Activated CD8-positive, alpha-beta memory T cell treated with anti-CD3 and anti-CD28 coated beads, Interleukin-2, amount 50 U/mL, for 4 hours (primary cell): ENCODE measurements at places on chromosomes 12 and 14.

DNA sequence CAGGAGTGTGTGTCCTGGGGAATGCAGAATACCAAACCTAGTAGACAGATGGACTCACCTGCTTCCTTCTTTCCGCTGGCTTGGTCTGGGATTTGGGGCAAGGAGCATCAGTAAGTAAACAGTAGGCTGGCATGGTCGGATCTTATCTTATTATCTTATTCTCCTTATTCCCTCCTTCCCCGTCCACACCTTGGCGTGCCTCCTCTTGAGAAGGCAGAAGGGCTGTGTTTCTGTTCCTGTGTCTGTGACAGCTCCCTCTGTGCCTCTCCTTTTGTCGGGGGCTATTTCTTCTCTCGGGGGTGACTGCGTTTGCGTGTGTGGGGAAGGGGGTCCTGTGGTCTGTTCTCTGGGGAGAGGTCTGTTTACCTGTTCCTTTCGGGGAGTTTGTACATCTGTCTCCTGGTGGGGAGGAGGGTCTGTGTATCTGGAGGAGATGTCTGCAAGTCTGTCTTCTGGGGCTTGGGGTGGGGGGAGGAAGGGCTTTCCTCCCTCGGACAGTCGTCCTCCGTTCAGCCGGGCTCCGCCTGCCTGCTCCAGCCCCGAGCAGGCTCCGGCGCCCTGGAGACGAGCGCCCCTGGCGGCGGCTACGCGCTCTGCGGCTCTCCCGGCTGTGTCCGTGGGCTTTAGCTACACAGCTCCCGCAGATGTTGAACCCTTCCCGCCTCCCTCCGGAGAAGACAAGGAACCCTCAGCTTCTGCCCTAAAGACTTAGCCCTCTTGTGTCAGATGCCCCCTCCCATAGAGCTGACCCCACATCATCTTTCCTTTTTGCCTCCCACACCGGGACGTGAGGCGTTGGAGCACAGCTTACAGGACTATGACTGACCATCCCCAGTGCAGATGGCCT lies 4.4 kb downstream of the KRT86 start:
- DNase-seq, result peak; percentile 75

- no peak for DNase-seq
Measured at GRCh38 chr12:109302358-109302757, 6.7 kb downstream of the FOXN4 start.

GRCh38 chr14:100835548-100836310 lies 9.8 kb downstream of the MEG3 start:
- no peak for DNase-seq

- no peak for DNase-seq
Measured at GRCh38 chr12:28258998-28259397, 68.7 kb downstream of the CCDC91 start.

DNA sequence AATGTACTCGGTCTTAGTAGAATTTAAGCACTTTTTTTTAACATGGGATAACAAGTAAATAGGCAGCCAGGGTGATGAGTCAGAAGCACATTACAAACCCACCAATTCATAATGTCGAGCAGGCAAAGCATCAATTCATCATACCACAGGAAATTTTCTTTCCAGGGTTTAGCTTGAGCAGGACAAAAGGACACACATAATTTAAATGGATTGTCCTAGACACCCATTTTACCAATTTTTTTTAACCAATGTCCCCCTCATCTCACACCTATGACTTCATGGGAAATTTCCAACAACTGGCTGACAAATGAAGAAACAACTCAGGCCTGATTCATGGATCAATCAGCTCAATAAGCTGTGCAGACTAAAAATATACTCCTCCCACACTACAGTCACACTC lies 58.8 kb upstream of the FOXG1 start:
- DNase-seq, result no peak

DNA sequence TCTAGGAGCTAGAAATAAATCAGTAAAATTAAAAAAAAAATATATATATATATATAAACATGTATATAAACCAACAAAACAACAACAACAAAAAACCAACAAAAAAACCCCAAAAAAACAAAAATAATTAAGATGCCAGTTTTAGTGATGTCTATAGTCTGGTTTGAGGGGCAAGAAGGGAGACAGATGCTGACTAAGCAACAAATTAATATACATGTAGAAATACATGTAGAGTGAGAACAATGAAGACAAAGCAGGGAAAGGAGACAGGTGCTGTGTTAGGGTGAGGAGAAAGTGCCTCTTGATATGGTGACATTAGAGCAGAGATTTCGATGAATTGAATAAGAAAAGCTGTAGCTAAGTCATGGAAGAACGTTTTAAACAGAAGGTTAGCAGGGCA lies 477.9 kb downstream of the APAF1 start:
- DNase-seq, result no peak

GRCh38 chr14:51140338-51140737 lies 45.4 kb upstream of the TRIM9 start:
- no peak for DNase-seq

- no peak for DNase-seq
Measured at GRCh38 chr12:121089031-121089812, 43.5 kb upstream of the P2RX7 start.

GRCh38 chr12:90280033-90280432 lies 571.4 kb upstream of the ATP2B1 start:
- DNase-seq, result no peak

- no peak for DNase-seq
Measured at GRCh38 chr12:89355243-89356068, 3.2 kb upstream of the DUSP6 start.

- no peak for DNase-seq
Measured at GRCh38 chr12:104672096-104672445, 215.3 kb downstream of the CHST11 start.

DNA sequence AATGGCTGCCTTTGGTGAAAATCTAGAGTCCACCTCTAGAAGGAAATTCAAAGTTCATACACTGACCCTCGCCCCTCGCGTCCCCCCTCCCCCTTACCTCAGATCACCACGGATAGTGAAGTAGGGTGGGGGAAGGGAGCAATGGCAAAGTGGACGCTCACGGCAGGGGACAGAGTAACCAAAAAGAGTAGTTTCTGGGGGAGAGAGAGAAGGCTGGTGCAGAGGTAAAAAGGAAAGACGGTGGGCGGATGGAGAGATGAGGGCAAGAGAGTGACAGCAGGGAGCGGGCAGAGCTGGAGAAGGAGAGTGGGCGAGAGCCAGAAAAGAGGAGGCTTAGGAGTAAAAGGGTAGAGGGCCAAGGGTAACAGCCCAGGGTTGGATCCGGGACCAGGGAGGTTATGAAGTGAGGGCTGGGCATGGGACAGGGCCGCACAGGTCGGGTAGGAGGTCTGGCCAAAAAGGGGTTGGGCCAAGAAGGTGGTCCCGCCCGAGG lies 423 bp downstream of the ALDH6A1 start:
- no peak for DNase-seq

DNA sequence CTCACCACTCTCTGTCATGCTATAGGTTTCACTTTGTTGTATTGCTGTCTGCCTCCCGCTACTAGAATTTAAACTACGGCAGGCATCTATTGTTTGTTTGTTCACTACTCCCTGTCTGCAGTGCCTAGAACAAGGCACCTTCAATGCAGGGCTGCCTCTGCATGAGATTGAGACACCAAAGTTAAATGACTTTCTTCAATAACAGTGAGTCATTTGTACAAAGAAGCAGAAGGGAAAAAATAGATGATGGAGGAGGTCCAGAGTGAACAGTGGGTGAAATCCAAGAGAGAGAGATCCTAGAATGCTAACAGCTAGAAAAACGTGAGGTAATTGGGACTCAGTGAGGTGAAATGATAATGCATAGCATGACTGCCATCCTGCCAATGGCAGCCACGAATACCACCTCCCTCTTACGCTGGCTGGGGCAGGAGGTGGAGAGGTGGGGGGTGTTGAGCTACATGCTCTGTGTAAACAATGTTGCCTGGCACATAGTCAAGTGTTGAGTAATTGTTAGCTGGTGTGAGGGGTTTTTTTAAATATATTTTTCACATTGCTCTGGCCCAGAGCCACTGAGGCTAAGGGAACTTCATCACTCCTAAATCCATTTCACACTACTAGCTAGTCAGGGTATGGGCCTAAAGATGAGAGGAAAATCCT lies 367.6 kb downstream of the RPS29 start:
- DNase-seq, result no peak

GRCh38 chr14:106822905-106823304 lies 1296.5 kb downstream of the TMEM121 start:
- DNase-seq, result no peak

DNA sequence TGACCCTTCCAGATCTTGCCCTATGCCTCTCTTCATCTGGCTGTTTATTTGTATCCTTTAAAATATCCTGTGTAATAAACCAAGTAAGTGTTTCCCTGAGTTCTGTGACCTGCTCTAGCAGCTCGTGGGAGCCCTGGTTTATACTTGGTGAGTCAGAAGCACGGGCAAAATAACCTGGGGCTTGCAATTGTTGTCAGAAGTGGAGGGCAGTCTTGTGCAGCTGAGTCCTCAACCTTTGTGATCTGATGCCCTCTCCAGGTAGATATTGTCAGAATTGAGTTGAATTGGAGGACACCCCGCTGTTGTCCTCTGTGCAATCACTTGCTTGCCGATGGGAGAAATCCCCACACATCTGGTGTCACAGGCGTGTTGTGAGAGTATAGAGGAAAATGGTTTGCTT lies 62.5 kb upstream of the PRICKLE1 start:
- no peak for DNase-seq

DNA sequence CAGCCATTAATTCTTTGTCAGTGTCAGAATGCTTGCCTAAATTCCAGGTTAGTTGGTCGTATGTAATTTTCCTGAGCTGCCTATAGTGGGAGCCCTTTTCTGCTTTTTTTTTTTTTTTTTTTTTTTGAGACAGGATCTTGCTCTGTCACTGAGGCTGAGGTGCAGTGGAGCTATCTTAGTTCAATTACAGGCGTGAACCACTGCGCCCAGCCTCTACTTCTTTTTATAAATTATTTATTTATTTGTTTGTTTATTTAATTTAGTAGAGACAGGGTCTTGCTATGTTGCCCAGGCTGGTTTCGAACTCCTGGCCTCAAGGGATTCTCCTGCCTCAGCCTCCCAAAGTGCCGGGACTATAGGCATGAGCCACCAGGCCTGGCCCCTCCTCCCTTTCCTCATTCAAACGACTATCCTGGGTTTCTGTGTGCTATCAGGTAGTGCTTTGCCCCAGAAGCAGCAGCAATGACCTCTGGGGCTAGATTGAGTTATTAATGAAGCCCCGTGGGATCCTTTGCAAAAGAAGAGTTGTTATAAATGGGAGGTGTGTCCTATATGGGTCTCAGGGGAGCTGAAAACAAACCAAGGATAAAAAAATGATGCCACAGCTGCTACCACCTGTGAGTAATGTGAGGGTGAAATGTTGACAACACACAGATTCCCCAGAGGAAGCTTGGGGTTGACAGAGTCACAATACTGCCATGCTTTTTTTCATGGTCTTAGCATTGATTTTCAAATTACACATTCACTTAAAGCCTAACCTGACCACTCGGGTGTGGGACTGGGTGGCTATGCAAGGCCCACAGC lies 34.6 kb upstream of the NFKBIA start:
- DNase-seq, result no peak

DNA sequence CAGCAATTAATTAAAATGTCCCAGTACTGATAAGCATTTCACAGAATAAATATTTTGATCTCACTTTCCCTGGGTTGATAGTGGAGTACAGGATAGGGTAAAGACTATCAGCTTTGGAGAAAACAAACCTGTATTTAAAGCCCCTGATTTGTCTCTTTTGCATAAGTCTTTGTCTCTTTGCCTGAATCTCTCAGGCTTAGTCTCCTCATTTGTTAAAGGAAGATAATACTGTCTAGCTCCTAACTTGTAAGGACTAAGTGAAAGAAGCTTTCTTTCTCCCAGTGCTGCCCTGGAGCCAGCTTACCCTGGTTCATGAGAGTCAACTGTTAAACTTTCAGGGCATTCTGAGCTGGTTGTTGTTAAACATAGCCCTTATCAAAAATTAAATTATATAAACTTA lies 5.5 kb upstream of the NR1H4 start:
- no peak for DNase-seq

DNA sequence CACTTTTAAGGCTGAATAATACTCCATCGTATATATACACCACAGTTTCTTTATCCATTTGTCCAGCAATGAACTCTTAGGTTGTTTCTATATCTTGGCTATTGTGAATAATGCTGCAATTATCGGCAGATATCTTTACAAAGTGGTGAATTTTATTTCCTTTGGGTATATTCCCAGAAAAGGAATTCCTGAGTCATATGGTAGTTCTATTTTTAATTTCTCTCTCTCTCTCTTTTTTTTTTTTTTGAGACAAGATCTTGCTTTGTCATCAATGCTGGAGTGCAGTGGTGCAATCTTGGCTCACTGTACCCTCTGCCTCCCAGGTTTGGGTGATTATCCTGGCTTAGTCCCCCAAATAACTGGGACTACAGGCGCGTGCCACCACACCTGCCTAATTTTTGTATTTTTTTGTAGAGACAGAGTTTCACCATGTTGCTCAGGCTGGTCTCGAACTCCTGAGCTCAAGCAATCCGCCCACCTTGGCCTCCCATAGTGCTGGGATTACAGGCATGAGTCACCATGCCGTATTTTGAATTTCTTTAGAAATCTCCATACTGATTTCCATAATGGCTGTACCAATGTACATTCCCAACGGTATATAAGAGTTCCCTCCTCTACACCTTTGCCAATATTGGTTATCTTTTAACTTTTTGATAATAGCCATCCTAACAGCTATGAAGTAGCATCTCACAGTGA lies 98.4 kb downstream of the EFCAB11 start:
- DNase-seq, result no peak

GRCh38 chr12:49093792-49094159 lies 825 bp downstream of the DHH start:
- DNase-seq, result no peak

DNA sequence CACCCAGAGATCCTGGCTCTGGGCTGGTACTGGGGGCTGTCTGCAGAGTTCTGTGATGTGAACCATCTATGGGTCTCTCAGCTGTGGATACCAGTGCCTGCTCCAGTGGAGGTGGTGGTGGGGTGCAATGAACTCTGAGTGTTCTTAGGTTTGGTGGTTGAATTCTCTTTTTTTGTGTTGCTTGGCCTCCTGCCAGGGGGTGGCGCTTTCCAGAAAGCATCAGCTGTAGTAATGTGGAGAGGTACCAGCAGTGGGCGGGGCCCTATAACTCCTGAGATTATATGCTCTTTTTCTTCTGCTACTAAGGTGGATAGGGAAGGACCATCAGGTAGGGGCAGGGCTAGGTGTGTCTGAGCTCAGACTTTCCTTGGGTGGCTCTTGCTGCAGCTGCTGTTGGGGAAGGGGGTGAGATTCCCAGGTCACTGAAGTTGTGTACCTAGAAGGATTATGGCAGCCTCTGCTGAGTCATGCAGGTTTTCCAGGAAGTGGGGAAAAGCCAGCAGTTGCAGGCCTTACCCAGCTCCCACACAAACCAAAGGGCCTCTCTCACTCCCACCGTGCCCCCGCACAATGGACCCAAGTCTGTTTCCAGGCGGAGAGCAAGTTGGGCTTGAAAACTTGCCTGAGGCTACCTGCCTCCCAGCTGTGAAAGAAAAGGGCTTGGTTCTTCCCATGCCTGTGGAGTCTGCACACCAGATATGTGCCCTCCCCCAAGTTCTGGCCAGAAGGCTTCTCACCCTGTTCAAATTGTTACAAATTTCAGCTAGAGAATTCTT lies 18.6 kb downstream of the CCER1 start:
- DNase-seq, result no peak

- no peak for DNase-seq
Measured at GRCh38 chr14:51337520-51337919, 97.5 kb downstream of the TMX1 start.

- no peak for DNase-seq
Measured at GRCh38 chr12:3125674-3126073, 48.5 kb downstream of the TSPAN9 start.

GRCh38 chr14:36208690-36209278 lies 32.3 kb upstream of the PTCSC3 start:
- no peak for DNase-seq

GRCh38 chr12:3768911-3769447 lies 16.1 kb upstream of the CRACR2A start:
- DNase-seq, result no peak

GRCh38 chr14:79056879-79057278 lies 886.7 kb downstream of the NRXN3 start:
- no peak for DNase-seq
